ENCODE measurements at places on chromosomes 6 and 20.

GRCh38 chr6:79718509-79719247 lies 87.5 kb downstream of the SH3BGRL2 start:
- DNase-seq = no peak

DNA sequence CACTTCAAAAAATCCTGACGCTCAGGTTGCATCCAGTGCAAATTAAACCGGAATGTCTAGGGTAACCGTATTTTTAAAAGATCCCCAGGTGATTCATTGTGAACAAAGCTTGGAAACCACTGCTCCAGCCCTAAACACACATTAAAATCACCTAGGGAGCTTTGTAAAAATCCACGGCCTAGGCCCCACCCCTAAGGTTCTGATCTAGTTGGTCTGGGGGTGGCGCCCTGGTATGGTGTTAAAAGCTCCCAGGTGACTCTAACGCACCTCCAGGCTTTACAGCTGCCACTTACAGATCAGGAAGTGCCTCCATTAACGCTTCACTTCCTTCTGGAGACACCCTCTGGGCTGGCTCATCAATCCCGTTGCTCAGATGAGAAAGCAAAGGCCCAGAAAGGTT lies 92.2 kb downstream of the GRM4 start:
- no peak for DNase-seq

- DNase-seq = no peak
These were observed 146.1 kb upstream of the LRFN2 start for GRCh38 chr6:40733290-40733689.

GRCh38 chr6:7897461-7898192 lies 13.0 kb downstream of the TXNDC5 start:
- DNase-seq = no peak

DNA sequence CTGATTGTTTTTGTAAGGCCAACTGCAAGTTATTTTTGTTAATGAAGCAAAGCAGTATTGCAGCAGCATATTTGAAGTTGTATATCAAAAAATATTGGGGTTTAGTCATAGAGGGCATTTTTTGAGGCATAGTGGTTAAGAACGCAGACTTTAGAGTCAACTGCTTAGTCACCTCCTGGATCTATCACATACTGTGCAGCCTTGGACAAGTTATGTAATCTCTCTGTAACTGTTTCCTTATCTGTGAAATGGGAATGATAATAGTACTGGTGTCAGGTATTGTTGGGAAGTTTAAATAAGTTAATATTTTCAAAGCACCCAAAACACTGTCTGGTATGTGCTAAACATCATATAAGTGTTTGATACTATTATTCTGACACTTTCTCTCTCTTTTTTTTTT lies 27.2 kb upstream of the EFHC1 start:
- no peak for DNase-seq

DNA sequence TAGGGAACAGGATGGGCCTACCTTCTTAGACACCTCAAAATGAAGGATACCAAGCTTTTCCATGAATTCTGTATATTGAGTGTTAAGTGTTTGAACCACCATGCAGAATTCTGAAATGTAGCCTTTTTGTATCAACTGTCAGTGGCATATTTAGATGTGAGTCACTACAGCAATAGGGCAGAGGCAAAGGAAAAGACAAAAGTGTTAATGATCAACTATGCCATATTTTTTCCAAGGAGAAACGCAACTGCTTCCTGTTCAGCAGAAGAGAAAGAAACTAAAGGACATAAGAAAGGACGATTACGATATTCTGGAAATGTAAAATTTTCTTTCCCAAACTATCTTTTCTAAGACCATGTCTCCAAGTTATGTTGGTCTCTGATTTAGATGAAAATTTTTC lies 104.6 kb upstream of the RSPO3 start:
- no peak for DNase-seq

GRCh38 chr6:36757206-36757605 lies 59.6 kb downstream of the RAB44 start:
- peak; percentile 50 for DNase-seq

DNA sequence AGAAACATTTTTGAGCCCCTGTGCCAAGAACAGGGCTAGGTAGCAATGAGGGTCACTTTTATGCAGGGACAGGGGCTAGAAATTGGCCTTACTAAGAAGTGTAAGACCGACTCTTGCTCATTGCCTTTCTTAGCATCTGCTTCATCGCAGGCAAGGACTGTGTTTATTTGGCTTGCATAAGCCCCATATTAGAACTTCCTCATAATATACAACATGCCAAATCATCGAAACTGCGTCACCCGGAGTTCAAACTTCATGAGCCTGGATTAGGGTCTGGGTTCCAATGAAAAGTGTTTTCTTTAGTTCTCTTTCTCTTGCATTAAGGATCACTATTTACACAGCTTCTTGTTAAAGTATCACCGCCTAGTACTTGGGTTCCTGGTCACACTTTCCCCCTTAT lies 977 bp upstream of the SMAP1 start:
- DNase-seq = no peak

DNA sequence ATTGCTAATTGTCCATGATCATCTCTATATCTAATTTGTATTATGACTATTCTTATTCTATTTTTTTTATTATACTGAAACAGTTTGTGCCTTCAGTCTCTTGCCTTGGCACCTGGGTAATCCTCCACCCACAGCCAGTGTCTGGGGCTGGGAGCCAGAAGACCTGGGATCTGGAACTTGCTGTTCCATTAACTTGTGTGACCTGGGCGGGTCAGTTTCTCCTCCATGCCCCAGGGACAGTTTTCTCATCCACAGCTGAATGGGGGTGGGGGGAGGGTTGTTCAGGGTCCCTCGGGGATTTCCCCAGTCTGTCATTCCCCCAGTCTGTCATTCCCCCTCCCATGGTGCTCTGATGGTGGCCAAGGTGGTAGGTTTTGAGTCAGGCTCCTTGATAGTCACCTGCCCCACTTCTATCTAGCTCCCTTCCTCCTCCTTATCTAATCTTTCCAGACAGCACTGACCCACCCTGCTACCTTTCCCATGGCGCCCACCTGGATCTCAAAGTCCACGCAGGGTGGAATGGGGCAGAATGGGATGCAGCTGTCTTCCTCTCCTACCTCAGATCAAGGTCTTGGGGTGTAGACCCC lies 10.9 kb downstream of the ITPR3 start:
- DNase-seq = no peak

DNA sequence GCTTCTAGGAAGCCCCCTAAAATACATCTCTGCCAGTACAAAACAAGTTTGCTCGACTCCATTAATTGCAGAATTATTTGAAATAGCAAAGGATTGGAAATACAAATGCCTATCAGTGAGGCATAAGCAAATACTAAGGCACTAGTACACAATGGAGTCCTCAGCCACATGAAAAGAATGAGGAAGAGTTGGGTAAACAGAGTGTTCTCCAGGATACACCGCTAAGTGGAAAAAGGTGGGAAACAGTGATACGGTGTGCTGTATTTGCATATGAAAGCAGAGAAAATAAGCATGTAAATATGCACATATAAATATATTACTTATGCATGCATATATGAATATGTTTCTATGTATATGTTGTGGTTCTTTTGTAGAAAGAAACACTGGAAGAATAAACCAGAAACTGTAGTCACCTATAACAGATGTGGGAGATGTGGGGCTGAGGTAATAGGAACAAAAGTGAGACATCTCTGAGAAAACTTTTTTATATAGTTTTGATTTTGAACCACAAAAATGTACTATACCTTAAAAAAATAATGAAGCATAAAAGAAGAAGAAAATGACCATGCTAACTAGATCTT lies 143.4 kb upstream of the MYLIP start:
- no peak for DNase-seq

DNA sequence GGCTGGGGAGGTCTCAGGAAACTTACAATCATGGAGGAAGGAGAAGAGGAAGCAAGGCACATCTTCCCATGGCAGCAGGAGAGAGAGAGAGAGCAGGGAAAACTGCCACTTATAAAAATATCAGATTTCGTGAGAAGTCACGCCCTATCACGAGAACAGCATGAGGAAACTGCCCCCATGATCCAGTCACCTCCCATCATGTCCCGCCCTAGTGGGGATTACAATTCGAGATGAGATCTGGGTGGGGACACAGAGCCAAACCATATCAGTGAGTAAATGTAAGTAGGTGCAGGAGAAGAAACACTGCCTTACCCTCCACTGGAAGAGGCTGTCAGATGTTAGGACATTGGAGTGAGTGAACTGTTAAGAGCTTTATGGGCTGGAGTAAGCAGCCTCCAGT lies 270.4 kb downstream of the TFAP2C start:
- no peak for DNase-seq

DNA sequence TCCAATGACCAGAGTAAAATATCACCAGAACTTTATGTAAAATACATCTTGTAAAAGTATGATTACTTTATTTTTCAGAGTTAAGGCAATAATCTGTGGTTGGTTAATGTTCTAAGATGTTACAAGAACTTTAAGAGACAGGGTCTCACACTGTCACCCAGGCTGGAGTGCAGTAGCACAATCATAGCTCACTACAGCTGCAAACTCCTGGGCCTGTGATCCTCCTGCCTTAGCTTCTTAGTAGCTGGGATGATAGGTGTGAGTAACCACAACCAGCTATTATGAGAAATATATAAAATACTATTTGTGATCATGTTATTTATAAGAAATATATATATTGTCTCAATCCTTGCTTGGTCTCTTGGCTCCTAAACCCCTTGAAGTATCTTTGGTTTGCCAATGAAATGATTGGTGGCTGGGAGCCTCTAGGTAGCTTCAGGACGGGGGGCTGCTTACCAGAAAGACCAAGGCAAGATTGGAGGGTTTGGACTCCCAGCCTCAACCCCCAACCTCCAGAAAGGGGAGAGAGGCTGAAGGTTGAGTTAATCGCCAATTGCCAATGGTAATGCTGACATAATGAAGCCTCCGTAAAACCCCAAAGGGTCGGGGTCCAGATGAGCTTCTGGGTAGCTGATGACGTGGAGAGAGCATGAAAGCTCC lies 15.4 kb downstream of the SOD2 start:
- DNase-seq = no peak

DNA sequence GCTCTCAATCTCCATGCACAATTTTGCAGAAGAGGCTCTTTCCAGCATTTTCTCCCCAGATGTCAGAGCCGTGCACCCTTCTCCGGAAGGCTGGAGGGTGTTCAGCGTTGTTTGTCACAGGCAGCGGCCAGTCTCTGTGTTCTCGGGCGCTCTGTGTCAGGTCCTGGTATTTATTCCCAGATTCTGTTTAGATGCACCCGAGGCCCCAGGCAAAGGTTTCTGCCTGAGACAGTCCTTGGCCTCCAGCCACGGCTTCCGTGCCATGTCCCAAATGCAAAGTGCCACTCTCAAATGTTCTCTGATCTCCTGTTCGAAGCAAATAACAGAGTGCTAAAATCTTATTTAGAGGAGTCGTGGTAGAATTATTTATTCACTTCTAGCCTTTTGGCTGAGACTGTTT lies 140.3 kb upstream of the AGPAT4 start:
- DNase-seq = no peak

- no peak for DNase-seq
These were observed 15.0 kb downstream of the CCN2 start for GRCh38 chr6:131936156-131936555.

- no peak for DNase-seq
These were observed 828 bp downstream of the HCK start for GRCh38 chr20:32052778-32053362.

DNA sequence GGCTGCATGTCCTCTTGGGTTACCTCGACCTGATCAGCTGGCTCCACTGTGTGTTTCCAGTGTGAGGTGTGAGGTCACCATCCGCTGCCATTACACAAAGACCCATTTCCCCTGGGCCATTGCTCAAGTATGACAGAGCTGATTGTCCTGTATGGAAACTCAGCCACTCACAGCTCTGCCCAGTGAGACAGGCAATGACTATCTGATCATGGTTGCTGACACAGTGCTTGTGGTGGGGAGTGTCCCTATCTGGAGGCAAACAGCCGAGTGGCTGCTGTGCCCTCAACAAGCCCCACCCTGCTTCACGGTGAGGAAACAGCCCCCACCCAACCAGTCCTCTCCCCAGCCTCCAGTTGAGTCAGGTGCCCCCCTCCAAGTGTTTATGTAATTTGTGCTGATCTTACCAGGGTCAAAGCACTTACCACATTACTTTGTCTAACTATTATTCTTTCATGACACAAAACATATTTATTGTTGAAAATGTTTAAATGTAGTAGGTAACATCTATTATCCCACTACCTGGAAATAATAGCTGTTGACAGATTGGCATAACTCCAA lies 11.7 kb upstream of the MAPK13 start:
- DNase-seq = peak; percentile 55

- DNase-seq = no peak
These were observed 19.3 kb upstream of the SEC63 start for GRCh38 chr6:107977283-107977682.

DNA sequence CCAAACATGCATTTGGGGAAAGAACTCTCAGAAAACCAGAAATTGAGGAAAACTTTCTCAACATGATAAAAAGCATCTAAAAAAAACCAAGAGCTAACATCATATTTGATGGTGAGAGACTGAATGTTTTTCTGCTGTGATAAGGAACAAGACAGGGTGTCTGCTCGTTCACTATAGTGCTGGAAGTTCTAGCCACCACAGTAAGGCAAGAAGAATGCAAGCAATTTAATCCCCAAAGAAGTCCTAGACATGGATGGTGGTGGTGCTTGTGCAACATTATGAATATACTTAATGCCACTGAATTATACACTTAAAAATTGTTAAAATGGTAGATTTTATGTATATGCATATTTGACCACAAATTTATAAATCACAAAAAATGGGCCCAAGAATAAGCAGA lies 53.4 kb downstream of the LYRM2 start:
- DNase-seq = no peak

DNA sequence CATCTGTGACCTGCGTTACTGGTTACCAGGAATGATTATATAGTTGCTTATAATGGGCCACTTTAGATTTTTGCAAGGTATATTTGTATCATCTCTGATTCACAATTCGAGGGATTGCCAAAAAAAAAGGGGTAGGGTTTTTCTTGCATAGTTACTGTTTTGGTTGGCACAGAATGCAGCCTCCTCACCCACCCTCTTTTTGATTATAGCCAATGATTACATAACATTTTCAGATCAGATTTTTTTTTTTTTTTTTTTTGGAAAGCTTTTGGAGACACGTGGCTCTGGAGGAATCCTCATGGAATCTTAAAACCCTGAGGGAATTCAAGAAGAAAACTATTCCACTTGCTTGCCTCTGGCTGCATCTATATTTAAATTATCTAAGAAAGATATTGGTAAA lies 53.7 kb downstream of the UST start:
- no peak for DNase-seq

DNA sequence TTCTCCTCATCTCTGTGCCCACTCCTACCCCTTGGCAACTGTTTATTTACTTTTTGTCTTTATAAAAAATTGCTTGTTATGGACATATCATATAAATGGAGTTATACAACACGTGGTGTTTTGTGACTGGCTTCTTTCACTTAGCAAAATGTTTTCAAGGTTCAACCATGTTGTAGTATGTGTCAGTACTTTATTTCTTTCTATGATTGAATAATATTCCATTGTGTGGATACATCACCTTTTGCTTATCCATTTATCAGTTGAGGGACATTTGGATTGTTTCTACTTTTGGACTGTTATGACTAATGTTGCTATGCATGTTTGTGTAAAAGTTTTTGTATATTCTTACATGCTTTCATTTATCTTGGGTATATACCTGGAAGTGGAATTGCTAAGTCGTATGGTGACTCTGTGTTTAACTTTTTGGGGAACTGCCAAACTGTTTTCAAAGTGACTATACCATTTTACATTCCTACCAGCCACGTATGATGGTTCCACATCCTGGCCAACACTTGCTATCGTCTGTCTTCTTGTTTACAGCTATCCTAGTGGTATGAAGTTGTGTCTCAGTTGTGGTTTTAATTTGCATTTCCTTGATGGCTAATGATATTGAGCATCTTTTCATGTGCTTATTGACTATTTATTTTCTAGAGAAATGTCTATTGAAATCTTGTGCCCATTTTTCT lies 84.4 kb downstream of the SLX4IP start:
- no peak for DNase-seq

- DNase-seq = no peak
These were observed 129.6 kb upstream of the NUP153 start for GRCh38 chr6:17836293-17836692.

Data from activated naive CD4-positive, alpha-beta T cell treated with Interleukin-2 at 50 U/mL for 16 hours (primary cell).